ENCODE measurements at places on chromosomes 7 and 10. TPM values are rescaled to one million over a fixed set of nuclear protein-coding genes. Genes with fewer than 3 reads are reported as not detected.

FAM25G gene
- total RNA-seq: not detected

MYPN gene
- 0.26 TPM for total RNA-seq

BICC1 gene
- 66.3 TPM for total RNA-seq

LRRN3 gene
- total RNA-seq: 42.8 TPM

HGF gene
- total RNA-seq: 792 TPM

LHPP gene
- total RNA-seq: 9.8 TPM

EBLN1 gene
- total RNA-seq: not detected

VPS50 gene
- total RNA-seq: 32.4 TPM

CYREN gene
- total RNA-seq: 44.0 TPM

PON3 gene
- not detected for total RNA-seq

ADRB1 gene
- not detected for total RNA-seq

PIK3CG gene
- 0.26 TPM for total RNA-seq

GNAT3 gene
- total RNA-seq: not detected

NPM3 gene
- total RNA-seq: 66.5 TPM

HABP2 gene
- total RNA-seq: not detected

CTAGE6 gene
- total RNA-seq: 0.62 TPM

C10orf105 gene
- total RNA-seq: under 0.01 TPM

SLC18A3 gene
- total RNA-seq: not detected

MUC3A gene
- total RNA-seq: not detected

TLX1 gene
- not detected for total RNA-seq

DIP2C gene
- total RNA-seq: 17.7 TPM

MSMB gene
- not detected for total RNA-seq

FGFBP3 gene
- total RNA-seq: 1.1 TPM

ASB4 gene
- total RNA-seq: not detected

PILRA gene
- not detected for total RNA-seq

STK31 gene
- not detected for total RNA-seq

PCLO gene
- under 0.01 TPM for total RNA-seq

KCNIP2 gene
- total RNA-seq: 1.1 TPM

CRYGN gene
- total RNA-seq: 0.13 TPM

C10orf67 gene
- not detected for total RNA-seq

SLC13A4 gene
- 1.6 TPM for total RNA-seq

NUP205 gene
- 39.2 TPM for total RNA-seq
